ENCODE measurements at places on chromosomes 12 and 14.

GRCh38 chr14:102212356-102212755, 72.7 kb downstream of the WDR20 start:
- DNase-seq = no peak

- DNase-seq = no peak
These were observed 14.0 kb downstream of the VSIG10 start for GRCh38 chr12:118089782-118090181.

GRCh38 chr14:100440207-100440631, 117.1 kb downstream of the SLC25A47 start:
- DNase-seq = no peak

DNA sequence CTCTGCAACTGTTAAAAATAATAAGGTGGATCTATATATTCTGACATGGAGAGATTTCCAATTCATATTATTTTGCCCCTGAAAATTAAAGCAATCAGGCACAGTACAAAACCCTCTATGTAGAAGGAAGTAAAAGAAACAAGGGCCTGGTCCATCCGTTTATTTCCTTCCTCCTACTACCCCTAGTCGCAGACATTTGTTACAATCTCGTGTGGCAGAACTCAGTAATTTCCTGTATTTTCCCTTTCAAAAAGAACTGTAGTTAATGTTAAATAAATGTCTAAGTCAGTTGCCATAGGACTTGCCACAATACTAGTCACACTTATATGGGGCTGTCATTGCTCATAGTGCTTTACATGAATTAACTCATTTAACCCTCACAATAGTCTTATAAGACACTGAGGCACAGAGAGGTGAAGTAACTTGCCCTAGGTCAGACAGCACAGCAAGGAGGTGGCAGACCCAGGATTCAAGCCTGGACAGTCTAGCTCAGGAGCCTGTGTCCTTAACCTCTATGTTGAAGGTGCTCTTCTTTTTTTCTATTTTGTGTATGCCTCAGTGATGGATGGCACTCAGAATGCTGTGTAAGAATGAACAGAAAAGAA, 24.2 kb downstream of the NINJ2 start:
- DNase-seq = no peak

DNA sequence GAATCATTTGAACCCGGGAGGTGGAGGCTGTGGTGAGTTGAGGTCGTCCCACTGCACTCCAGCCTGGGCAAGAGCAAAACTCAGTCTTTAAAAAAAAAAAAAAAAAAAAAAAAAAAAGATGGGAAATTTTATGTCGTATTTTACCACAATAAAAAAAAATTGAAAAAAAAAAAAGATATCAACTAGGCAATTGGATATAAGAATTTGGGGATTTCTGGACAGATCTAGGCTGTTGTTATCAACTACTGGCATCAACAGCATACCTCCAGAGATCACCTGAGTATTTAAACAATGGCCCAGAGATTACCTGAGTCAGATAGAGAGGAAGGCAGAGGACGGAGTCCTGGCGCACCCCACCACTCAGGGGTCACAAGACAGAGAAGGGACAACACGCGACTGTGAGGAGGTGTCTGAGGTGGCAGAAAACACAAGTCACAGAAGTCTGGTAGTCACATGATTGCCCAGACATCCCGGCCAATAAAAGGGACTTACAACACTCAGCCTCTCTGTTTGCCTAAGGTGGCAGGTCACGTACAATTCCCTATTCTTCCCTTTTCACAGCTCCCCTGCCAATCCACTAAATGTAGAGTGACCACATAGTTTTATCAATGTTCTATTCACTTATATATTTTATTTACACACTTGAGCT, 1.8 kb downstream of the SPRING1 start:
- DNase-seq = no peak

DNA sequence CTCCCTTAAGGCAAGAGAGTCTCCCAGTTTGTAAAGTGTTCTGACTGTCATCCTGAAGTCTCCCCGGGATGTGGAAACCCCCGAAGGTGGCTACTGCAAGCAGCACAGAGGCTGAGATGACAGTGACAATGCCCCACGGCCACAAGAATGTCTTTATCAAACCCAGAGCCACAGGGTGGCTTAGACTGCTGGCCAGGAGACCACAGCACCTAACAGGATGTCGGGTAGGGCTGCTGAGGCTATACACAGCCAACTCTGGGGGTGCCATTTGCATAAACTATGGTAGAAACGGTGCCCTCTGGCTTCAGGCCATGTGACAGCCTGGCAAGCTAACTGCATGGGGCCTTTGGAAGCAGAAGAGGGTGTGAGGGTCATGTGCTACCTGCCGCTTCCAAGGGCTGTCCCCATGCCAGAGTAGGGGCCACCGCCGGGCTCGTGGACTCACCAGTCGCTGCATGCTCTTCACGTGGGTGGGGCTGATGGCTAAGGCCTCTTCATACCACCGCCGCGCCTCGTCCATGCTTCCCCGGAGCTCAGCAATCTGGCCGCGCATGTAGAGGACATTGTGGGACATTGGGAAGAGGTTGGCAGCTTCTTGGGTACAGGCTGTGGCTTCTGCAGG, 180.9 kb downstream of the CALM1 start:
- DNase-seq = no peak

- no peak for DNase-seq
These were observed 25.5 kb upstream of the LMNTD1 start for GRCh38 chr12:25578411-25579143.

DNA sequence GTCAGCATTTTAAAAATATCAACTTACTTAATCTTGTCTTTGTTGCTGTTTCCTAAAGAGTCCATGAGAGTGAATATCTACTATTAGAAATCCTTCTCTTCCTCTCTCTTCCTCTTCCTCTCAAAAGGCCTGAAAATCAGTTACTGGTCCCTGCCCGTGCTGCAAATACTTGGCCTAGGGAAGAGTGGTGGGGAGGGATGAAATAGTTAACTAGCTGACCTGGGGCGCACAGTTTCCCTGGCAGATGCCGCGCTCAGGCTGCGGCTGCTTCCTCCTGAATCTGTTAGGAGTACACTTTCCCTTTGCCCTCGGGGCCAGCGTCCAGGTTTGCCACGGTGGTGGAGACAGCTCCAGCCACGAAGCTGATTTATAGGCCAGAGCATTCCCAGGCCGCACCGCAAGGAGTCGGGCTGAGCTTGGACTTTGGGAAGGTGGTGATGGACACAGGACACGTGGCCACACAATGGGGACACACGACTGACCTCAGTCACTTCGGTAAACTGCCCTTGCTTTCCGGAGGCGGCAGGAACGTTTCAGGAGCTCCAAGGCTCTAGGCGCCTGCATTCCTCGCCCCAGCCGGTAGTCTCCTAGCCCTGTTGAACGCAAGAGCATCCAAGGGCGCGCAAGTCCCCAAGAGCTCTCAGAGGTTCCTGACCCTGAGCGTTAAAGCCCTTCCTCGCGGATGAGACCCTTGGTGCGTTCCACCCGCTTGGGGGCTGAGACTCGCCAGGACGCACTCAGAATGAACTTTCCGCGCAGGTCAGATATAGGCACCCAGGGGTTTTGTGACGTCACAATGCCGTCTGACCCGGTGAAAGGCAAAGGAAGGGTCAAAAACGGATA, 7.1 kb upstream of the ASCL1 start:
- no peak for DNase-seq

DNA sequence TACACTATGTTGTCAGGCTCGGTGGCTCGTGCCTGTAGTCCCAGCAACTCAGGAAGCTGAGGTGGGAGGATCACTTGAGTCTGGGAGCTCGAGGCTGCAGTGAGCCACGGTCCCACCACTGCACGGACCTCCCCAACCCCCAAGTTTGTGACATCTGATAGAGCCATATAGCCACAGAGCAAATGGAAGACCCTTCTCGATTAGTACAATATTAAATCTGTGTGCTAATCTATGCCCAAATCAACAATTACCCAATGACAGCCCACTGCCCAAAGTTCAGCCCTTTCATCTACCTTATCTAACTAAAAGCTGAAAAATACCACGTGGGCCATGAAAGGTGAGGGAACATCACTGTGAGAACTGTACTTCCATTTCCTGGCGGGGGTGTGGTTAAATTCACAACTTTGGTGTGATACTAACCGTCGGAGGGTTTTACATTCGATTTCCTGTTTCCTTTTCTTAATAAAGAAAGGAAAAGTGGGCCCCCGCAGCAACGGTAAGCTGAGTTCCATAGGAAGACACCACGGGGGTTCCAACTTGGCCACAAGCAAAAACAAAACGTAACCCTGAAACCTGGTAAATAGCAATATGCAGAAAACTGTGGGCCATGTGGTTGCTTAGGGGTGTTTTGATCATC, 31.2 kb upstream of the FOS start:
- peak; percentile 40 for DNase-seq

GRCh38 chr12:26406813-26407212, 211.4 kb downstream of the SSPN start:
- no peak for DNase-seq

DNA sequence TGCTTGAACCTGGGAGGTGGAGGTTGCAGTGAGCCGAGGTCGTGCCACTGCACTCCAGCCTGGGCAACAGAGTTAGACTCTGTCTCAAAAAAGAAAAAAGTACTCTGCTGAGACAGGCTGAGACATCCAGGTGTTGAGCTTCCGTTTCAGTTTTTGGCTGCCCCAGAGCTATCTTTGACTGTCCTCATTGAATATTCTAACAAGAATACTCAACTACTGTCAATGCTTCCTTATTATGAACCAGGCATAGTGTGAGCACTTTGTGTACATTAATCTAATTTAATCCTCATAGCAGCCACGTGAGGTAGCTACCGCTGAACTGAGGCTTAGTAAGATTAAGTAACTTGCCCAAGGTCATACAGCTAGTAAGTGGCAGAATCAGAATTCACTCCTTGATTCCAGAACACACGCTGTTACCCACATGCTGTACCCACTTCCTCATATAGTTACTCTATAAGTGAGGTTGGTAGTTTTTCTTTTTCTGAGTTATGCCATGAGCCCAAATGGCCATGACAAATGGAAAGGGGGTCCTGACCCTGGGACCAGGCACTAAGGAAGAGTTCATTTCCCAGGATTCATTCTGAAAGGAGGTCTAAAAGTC, 11.3 kb downstream of the ALDH1L2 start:
- DNase-seq = no peak

DNA sequence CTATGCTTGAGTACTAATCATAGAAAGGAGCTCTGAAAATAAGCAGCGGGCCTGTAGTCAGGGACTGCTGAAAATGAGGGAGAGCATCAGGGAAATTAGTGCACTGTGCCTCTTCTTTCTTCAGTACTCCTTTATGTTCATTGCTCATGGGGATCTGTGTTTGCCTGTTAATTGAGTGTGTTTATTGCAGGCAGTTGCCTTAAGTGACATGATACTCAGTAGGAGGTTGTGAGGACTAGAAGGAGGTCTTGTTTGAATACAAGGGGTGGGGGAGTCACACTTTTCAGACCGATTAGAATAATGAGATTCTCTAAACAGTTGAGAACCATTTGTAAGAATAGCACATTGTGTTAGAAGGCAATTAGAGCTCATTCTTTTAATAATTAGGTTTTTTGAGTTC, 102.6 kb upstream of the SLCO1C1 start:
- no peak for DNase-seq

GRCh38 chr12:25482625-25483024, 70.5 kb downstream of the LMNTD1 start:
- no peak for DNase-seq

DNA sequence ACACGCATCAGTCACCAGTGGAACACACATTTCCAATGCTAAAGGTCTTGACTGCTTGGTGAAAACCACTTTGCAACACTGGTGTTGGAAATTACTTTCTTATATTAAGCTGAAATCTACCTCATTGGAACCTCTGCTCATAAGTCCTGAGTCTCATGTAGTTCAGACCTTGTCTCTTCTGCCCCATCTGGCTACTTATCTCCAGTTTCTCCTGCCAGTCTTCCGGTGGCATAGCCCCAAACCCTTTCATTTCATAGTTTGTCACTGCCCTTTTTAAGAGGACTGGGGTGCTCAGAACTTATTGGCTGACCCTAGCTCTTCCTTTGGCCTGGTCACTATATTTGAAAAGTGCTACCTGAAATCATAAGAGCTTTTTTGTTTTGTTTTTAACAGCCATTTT, 43.7 kb downstream of the HELB start:
- DNase-seq = no peak

- peak; percentile 19 for DNase-seq
These were observed 25.2 kb downstream of the DHRS4L2 start for GRCh38 chr14:24013654-24014514.

GRCh38 chr12:122646517-122647217, 56.5 kb downstream of the HCAR2 start:
- DNase-seq = no peak

- peak; percentile 13 for DNase-seq
These were observed 183.6 kb upstream of the G2E3 start for GRCh38 chr14:30375296-30375892.

DNA sequence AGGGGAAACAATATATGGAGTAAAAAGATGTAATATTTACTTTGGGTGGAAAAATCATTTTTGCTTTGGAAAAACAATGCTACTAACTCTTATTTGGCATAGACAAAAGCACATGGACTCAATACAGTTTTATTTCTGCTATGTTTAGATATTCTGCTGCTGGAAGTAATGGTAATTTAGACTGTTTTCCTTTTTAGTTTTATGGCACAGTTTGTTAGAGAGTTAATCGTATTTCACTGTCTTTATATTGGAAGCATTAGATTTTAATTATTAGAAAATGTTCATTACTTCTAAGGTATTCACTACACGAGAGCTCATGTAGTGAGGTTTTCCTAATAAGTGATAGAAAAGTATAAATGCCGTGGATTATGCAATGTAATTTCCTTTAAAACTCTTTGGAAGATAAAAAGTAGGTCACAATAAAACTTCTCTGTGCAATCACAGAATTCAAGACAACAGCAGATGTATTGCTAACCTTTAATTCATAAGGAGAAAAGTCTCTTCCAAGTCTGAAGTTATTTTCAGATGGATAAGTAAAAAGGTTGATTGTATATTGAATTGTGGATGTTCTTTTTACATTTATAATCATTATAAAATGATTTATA, 851.8 kb downstream of the TMTC2 start:
- DNase-seq = no peak

GRCh38 chr12:113092607-113093408, 36.3 kb downstream of the DTX1 start:
- DNase-seq = no peak

DNA sequence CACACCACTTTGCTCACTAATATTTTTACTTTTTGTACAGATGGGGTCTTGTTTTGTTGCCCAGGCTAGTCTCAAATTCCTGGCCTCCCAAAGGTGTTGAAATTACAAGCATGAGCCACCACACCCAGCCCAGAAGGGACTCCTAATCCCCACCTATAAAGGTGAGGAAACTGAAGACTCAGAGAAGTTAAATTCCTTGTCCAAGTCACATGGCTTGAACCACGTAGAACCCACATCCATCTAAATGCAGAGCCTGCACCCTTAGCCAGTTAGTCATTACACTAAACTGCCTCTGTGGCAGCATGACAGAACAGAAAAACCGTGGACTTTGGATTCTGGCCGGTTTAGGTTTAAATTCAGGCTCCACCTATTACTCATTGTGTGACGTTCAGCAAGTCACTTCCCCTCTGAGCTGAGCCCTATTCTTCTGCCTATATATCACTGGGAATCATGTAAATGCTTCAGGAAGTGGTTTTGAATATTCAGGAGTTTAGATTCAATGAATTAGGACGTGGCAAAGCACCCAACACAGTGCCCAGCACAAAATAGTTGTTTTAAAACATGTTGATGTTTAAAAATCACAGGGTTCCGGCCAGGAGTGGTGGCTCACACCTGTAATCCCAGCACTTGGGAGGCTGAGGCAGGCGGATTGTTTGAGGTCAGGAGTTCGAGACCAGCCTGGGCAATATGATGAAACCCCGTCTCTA, 3.0 kb upstream of the CORO1C start:
- DNase-seq = no peak
